ENCODE measurements at places on chromosomes 1 and 21.

DNA sequence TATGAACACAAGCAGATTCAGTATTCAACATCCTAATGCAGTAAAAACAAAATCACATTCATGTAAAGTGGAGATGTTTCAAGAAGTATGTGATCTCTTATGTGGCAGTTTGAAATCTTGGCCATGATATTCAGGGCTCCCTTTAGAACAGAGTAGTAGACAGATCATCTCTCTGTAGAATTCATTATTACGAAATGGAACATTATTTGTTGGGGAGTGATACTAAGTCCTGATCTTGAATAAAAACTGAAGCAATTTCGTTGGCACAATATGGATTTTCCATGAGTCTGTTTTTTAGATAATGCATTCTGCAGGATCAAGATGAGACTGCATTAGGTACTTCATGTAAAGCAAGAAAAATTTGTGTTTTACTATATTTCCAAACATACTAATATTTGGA is 264.4 kb upstream of the NRIP1 start:
- no peak for DNase-seq

- DNase-seq, result no peak
Measured at GRCh38 chr1:244339073-244339692, 112.5 kb downstream of the ADSS2 start.

- no peak for DNase-seq
Measured at GRCh38 chr1:2881556-2881955, 80.1 kb upstream of the TTC34 start.

DNA sequence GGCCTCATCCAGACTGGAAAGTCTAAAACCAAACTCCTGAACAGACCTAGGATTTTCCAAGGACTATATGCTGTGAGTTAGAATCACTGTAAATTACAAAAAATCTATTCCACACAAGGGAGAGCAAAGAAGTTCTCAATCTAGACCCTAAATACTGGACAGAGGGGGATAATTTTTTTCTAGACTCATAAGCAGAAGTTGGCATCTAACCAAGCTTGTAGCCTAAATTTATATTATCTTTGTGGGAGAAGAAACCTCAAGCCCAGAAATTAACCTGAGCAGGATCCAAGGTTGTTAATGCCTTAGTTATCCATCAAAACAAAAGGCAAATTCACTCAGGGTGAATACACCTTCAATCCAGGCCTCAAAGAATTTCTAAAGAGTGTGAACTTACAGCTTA is 290.2 kb downstream of the SMYD3 start:
- DNase-seq, result no peak

DNA sequence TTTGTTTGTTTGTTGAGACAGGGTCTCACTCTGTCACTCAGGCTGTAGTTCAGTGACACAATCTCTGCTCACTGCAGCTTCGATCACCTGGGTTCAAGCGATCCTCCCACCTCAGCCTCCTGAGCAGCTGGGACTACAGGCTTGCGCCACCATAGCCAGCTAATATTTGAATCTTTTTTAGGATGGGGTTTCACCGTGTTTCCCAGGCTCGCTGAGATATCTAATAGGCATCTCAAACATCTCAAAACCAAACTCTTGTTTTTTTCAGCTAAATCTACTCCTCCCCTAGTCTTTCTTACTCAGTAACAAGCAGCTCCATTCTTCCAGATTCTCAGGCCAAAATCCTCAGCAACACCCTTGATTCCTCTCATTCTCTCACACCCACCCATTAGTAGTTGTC is 22.0 kb upstream of the SRRM1 start:
- DNase-seq, result no peak

DNA sequence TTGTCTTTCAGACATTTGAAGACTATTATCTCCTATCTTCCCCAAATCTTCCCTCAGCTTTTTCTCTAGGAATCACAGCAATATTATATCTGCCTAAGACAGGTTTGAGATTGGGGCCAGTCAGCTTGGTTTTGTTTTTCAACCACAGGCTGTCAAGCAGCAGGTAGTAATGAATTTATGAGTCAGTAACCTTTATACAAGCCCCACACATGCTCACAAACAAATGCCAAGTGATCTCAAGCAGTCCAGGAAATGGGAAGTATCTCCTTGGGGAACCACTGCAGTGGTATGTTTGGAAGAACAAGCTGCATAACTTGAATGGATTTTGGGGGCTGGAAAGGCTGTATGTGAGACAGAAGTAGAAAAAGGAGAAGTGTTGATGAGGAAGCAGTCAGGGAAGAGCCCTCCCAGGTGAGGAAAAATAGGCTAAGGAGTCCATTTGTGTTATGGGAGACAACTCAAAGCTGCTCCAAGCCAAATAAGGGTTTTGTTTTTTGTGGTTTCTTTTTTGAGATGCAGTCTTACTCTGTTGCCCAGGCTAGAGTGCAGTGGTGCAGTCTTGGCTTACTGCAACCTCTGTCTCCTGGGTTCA is 2.1 kb downstream of the DHDDS start:
- DNase-seq, result no peak

- no peak for DNase-seq
Measured at GRCh38 chr1:163039707-163040093, 29.5 kb upstream of the RGS4 start.

GRCh38 chr1:93607814-93608186 is 73.8 kb downstream of the BCAR3 start:
- DNase-seq, result peak; percentile 80

Data from activated T-cell treated with anti-CD3 and anti-CD28 coated beads, Interleukin-2, amount 50 U/mL, for 48 hours (primary cell).